ENCODE measurements at places on chromosomes 5 and 9.

DNA sequence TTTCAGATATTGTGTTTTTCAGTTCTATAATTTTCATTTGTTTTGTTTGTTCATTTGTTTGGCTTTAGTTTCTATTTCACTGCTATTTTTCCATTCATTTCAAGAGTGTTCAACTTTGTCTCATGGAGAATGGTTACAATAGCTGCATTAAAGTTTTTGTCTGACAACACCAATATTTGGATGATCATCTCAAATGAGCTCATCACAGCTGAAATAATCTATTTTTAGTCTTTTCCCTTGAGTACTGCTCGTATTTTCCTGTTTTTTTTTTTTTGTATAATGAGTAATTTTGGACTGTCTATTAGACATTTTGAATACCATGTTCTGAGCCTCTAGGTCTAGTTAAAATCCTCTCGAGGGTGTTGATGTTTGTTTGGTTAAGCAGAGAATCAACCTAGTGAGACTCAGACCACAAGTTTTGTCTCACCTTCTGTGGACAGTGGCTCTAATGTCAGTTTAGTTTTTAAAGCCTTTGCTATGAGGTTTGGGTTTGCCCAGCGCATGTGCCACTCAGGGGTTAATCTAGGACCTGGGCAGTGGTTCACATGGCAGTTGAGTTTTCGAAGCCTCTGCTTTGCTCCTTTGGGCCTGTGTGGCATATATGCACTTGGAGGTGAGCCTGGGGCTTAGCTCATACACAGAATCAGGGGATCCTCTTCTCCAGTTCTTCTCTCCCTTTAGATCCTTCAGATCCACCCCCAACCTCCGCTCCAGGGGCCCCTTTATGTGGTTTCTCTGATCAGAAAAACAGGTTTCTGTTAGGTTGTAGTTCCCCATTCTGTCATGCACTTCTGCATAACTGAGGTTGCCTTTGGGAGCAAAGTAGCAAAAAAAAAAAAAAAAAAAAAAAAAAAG is 79.8 kb downstream of the ARSB start:
- no peak for DNase-seq

DNA sequence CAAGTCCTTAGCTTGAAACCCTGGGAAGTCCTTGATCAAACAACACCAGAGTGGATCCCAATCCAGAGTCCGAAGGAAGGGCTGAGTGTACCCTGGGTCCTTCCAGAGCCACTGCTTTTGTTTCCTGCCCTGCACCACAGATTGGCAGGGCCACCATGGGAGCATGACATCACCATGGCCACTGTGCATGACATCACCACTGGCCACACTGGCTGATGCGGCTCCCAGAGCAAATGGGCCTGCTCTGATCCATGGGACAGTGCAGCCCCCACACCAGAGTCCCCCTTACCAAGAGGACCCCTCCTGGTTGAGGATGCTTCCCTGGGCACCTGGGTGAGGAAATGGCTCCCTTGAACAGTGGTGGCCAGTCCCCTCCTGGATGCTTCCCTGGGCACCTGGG is 9.9 kb downstream of the SLC6A3 start:
- no peak for DNase-seq

DNA sequence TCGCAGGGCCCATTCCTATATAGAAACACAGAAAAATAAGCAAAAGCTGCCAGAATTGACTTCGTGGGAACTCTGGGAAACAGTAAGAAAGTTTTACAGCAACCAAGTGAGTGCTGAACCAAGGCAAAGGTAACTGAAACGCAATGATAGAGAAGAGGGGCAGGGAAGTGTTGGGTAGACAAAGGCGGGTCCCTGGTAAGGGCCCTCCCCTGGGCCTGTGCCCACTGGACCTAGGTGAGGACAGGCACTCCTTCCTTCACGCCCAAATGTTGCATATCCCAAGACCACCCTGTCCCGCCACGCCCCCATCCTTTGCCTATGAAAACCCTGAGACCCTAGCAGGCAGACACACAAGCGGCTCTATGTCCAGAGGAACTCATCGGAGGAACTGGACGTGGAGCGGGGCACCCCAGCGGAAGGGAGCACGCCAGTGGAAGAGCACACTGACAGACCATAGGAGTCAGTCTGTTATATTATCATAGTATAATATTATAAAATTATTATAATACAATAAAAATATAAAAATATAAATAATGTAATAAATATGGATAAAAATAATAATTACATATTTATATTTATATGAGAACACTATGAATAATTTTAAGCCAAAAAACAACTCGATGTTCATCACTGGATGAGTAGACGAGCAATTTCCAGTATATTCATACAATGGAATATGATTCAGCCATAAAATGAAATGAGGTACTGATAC is 27.9 kb downstream of the CDKN2A start:
- DNase-seq: no peak

- no peak for DNase-seq
Measured at GRCh38 chr9:121827251-121827967, 176.0 kb downstream of the DAB2IP start.

- DNase-seq: no peak
Measured at GRCh38 chr9:109718861-109719260, 61.1 kb upstream of the PALM2AKAP2 start.

DNA sequence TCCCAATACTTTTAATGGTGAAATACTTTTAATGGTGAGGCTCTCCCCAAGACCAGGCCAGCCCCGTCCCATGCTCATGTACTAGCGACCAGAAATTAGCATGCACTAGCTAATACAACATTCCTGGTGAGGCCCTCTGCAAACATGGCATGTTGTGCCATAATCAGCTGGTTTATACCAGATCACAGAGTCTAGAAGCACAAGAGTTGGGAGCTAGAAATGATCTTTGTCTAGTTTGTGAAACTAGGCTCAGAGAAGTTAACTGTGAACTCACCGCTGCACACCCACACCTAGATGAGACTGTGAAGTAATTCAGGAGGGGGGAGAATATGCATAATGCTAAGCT is 37.4 kb downstream of the MTMR12 start:
- DNase-seq: no peak

- DNase-seq: no peak
Measured at GRCh38 chr9:37564916-37565315, 11.3 kb downstream of the FBXO10 start.

DNA sequence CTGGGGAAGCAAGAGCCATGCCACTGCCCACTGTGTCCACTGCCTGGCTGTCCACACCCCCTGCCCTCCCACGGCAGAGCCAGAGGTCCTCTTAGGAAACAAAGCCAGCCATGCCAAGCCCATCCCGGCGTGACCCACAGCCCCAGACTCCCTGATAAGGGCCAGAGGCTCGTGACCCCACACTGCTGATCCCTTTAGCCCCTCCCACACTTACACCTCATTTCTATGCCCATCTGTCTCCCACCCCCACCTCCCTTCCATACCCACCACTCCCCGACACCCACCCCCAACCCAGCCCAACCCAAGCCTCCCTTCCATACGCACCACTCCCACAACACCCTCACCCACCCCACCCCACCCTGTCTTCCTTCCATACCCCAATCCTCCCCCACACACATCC is 17.3 kb downstream of the PTGES start:
- DNase-seq: no peak

DNA sequence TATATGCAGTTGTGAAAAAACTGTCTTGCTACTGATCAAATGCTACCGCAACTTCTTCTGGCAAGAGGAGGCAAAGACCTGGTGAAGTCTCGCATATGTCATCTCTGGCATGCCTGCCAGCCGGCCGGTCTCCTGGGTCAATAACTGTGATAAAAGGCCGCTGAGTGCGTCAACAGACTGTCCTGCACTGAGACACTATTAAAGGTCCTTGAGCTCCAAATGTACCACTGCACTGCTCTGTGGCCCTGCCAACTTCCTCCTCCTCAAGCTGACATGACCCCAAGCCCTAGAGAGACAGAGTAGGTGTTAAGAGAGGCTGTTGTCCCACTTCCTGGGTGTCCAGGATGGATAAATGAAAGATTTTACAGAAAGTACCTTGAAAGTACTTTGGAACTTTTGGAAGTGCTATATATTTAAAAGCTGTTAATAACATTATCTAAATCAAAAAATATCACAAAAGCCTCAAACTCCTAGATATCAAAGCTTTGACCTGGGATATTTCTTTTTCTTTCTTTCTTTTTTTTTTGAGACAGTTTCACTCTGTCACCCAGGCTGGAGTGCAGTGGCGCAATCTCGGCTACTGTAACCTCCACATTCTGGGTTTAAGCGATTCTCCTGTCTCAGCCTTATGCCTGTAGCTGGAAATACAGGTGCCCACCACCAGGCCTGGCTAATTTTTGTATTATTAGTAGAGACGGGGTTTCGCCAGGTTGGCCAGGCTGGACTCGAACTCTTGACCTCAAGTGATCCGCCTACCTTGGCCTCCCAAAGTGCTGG is 31.5 kb downstream of the RAPGEF1 start:
- peak; percentile 80 for DNase-seq

DNA sequence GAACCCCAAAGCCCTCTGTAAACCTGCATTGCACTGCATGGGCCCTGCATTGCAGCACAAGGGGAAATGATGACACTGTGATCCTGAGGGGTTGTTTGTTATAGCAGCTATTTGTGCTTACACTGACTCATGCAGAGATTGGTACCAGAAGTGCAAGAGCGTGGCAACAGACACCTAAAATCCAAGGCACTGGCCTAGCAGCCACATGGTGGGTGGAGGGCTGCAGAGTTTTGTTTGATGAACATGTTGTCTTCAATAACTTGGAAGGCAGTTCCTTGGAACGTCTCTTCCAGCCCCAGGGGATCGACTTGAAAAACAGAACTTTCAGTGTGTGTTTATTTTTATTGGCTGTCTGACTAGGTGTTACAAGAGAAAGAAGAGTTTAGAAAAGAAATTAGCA is 14.5 kb downstream of the FCN2 start:
- DNase-seq: no peak

- DNase-seq: no peak
Measured at GRCh38 chr5:41841325-41841724, 28.9 kb downstream of the OXCT1 start.

DNA sequence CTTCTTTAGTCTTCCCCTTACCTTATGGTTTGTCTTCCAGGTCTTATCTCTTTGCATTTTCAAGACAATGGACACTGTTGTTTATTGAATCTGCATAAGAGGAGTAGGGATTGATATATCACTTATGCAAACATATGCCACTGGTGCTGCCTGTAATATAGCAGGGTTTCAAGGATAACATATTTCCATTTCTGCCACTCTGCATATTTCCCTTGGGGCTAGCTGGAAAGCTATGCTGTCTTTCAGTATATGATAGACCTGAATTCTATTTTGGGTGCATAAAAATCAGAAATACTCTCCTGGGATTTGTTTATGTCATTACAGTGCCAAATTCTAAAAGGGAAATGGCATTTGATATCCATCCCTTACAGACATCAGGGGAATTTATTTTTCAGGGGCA is 400.2 kb downstream of the TLR4 start:
- no peak for DNase-seq

- no peak for DNase-seq
Measured at GRCh38 chr5:164577742-164578141, 1072.3 kb downstream of the MAT2B start.

DNA sequence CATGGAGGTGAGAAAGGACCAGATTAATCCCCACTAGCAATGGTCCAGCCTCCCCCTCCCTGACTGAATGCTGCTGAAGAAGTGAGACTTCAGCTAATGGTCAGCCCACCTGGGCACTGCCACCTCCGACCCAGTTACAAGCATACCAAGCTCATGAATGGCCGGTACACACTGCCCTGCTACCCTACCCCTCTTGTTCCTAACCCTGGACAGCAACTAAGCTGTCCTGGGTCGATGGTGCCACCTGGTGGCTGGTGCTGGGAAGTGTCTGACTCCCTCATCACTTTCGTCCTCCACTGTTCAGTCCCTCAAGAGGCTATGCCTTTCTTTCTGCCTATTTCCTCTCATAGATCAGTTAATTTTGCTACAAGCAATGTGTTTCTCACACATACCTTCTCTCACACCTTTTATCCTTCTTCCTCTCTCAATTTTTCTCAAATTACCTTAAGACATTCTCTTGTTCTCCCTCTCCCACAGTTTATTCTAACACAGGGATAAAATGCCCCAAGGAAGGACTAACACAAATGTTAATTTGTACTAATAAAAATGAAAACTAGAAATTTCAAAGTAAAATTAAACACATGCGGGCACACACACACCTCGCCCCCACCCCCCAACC is 42.4 kb downstream of the PAX5 start:
- peak; percentile 22 for DNase-seq

- no peak for DNase-seq
Measured at GRCh38 chr9:3036333-3036700, 192.4 kb upstream of the PUM3 start.

GRCh38 chr9:14057368-14058324 is 256.3 kb downstream of the NFIB start:
- no peak for DNase-seq

DNA sequence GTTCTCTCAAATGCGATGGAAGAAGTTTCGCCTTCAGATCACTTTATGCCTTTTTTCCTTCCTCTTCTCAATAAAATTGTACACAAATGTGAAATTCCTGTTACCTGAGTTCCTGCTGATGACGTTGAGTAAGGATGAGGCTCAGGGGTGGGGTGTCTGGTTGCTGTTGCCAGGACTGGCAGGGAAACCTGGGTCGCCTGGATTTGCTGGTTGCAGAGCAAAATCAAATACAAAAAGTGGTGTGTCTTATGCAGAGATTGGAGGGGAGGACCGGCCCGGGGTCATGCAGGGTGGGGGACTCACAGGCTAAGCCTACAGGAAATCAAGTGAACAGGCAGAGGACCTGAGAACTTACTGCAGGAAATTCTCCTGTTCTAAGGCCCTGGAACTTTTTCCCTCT is 39.2 kb downstream of the ANXA2R start:
- no peak for DNase-seq

DNA sequence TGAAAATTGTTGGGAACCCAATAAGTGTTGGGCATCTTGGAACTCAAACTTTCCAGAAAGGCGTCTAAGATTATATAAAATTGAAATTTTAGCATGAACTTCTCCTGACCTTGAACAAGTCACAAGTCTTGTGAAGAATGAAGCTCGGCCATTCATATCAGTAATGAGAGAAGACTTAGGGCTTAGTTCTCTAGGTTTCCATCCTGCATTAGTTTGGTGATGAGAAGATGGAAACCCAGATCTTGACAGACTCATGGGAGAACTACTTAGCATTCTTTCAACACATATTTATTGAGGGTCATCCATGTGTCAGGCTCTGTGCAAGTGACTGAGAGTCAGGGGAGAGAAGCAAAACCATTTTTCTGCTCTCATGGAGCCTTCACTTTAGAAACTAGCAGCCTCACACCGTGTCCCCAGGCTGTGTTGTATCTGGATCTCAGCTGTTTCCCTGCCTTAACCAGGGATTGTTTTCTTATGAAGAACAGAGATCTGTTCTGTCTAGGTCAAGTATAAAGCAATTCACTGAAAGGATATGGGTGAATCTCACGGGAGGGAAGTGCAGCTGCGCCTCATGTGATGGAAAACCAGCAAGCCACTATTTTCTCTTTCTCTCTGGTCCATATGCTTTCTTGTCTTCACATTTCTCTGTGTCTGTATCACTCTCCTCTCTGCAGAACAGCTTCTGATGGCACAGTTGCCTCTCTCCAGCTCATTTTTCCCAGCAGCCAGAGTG is 3.4 kb downstream of the GARNL3 start:
- DNase-seq: no peak

- DNase-seq: no peak
Measured at GRCh38 chr9:109453210-109453842, 44.8 kb downstream of the PTPN3 start.

GRCh38 chr9:77158772-77159513 is 18.4 kb upstream of the VPS13A start:
- DNase-seq: no peak

Measured in pancreas (tissue), 10 donors.